ENCODE measurements at places on chromosomes 13 and 19.

DNA sequence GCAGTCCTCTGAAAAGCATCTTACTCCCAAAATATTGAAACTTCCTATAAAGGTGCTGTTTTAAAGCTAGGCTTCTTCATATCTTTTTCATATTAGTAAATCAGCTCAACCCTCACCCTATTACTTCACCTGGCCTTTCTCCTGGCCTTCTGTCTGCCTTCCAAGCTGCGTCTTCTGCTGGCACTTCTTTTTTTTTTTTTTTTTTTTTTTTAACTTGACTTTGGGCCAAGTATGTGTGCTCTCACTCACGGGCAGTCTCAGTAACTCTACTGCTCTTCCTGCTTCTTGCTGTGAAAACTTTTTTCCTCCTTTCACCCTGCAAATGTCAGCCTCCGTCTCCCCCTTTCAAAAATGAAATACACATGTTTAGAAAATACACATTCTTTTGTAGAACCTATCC, 41.2 kb upstream of the KCTD4 start:
- DNase-seq: no peak

DNA sequence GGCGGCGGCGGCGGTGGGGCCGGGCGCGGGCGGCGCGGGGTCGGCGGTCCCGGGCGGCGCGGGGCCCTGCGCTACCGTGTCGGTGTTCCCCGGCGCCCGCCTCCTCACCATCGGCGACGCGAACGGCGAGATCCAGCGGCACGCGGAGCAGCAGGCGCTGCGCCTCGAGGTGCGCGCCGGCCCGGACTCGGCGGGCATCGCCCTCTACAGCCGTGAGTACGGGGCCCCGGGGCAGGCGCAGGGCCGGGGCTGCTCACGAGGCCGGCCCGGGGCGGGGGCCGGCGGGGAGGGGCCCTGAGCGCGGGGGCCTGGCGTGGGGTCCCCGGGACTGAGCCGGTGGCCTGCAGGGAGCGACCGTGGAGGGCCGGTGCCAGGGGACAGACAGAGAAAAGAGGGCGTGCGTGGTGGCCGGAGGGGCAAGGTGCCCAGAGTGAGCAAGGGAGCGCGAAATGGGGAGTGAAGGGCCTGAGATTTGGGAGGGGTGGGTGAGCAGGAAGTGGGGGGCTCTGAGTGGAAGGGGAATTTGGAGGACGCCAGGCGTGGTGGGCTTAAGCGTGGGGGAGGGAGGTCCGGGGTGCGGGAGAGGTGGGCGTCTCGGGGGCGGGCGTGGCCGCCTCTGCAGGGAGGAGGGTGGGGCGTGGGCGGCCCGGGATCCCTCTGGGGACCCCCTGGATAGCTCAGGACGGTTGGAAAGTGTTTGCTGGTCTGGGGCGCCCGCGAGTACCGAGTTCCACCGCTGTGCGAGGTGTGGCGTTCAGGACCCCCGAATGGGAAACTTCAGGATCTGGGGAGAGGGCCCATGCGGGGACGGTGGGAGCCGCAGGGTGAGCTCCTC, 575 bp downstream of the CARM1 start:
- DNase-seq: no peak

DNA sequence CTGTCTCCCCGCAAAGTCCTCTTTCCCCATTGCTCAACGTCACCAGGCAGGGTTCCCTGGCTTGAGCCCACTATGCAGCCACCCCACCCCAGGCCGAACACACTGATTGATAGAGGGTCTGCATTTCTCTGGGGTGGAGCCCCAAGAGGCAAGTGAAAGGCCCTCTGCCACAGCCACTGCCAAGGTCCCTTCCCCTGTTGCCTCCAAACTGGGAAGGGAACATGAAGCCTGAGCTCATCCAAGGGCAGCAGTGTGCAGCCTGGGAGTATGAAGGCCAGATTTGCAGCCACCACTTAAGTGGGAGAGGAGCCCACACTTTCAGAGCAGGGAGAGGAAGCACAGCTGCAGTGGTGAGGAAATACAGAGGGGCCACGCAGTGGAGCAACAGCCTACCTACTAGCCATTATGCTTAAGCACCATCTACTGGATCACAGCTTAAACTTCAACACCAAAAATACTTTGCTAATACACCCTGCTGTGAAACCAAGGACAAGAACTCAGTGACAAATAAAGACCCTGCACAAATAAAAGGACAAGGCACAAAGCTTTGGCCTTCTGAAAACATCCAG, 48.6 kb downstream of the UBL3 start:
- no peak for DNase-seq

DNA sequence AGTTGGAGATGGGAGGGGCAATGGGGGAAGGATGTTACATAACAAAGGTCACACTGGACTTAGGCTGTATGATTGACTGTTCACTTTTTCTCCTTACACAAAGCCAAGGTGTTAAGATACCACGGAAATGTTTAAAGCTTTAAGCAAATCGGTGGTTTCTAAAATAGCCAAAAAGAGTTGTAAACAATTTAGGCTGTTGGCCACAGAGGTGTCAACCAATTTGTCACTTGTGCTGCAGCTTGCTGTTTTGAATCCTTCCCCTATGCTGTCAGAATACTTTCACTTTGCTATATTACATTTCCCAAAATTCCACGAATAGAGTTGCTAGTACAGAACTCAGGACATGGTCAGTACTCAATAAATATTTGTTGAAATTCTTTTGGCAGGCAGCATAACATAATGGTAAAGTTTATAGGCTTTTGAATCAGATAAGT, 149.3 kb downstream of the VWA8 start:
- no peak for DNase-seq

DNA sequence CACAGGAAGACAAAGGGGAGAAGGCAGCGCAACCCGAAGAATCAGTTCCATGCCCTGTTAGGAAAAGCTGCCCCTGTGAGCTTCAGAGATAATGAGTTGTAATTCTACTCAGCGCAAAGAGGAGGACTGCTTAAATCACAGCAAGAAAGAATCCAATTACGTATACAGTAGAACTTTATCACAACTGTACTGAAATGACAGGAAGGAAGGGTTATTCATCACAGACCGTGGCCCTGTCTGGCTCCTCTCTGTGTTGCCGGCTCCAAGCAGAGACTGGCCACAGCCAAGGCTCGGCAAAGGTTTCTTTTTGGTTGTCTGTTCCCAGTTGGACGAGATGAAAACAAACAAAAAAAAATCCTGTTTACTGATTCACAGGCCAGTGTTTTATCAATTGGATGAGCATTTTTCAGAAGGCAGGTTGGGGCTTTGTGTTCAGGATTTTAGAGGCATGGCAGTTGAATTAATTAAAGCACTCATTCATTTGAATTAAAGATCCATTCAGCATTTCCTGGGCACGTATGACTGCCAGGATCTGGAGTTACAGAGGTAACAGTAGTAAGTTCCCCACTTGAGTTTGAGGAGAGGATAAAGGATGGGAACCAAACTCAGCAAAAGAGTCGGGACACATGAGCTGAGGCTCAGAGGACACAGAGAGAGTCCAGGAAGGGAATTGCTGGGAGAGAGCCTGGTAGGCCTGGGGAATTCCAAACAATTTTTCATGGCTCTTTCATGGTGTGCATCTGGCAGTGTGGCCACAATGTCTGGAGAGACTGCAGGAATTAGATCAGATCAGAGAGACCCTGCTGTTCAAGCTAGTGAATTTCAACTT, 341.0 kb downstream of the DNAJC15 start:
- DNase-seq: no peak

DNA sequence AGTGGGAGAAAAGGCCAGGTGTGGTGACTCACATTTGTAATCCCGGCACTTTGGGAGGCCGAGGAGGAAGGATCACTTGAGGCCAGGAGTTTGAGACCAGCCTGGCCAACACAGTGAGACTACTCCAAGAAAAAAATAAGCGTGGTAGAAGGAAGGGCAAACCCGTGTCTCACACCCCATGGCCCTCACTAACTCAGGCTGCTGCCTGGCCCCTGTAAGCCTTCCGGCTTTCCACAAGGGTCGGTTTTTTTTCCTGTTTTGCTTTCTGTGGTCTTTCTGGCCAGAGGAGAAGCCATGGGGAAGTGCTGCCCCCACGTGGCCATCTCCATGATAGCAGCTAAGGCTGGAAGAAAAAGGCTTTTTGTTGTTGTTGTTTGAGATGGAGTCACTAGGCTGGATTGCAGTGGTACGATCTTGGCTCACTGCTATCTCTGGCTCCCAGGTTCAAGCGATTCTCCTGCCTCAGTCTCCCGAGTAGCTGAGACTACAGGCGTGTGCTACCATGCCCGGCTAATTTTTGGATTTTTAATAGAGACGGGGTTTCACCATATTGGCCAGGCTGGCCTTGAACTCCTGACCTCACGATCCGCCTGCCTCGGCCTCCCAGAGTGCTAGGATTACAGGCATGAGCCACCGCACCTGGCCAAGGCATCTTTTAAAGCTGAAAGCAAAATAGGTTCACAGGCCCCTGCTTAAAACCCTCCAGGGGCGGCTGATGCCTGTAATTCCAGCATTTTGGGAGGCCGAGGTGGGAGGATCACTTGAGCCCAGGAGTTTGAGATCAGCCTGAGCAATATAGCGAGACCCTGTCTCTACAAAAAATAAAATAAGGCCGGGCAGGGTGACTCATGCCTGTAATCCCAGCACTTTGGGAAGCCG, 7.5 kb upstream of the ARHGEF18 start:
- DNase-seq: peak; percentile 82

DNA sequence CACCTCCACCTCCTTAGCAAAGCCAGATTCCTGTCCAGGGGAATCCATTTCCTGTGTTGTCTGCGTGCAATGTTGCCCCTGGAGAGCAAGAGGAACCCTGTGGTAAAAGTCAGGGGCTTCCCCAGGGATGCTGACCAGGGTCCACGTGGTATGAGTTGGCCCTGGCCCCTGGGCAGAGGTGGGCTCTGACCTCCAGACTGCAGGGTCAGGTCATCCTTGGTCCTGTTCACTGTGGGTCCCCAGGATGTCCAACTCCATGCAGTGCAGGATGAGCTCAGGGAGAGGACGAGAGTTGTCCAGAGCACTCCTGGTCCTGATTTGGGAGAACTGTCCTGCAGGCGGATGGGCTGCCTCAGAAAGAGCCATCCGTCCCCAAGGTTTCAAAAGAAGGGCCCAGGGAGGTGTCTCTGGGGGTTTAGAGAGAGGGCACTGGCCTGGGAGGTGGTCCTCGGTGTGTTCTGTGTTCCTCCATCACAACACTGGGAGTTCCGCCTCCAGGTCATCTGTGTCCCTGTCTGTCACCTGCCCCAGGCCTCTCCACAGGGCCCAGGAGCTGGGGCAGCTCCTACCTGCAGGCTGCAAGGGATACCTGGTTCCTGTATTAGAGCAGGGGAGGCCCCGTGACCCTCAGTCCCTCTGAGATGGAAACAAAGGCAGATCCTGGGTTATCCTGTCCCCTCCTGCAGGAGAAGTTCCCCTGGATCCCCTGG, 1.2 kb upstream of the CEACAM4 start:
- no peak for DNase-seq

DNA sequence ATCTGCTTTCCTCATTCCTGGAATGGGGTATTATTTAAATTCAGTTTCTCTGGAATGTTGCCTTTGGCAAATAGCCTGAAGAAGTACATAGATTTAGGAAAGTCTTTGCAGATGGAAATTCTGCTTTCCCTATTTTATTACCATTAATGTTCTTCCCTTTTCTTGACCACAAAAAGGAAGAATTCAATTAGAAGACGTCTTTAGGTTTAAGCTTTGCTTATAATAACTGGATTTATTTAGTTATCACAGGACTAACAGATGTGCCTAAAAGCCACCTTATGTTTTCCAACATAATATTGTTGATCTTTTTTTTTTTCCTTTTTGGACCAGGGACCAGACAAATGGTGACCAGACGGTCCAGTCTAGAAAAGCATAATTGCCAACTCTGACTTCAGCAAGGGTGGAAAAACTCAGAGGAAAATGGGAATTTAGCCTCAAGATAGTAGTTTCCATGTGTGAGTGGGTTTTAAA, 210.1 kb upstream of the SPRY2 start:
- no peak for DNase-seq

DNA sequence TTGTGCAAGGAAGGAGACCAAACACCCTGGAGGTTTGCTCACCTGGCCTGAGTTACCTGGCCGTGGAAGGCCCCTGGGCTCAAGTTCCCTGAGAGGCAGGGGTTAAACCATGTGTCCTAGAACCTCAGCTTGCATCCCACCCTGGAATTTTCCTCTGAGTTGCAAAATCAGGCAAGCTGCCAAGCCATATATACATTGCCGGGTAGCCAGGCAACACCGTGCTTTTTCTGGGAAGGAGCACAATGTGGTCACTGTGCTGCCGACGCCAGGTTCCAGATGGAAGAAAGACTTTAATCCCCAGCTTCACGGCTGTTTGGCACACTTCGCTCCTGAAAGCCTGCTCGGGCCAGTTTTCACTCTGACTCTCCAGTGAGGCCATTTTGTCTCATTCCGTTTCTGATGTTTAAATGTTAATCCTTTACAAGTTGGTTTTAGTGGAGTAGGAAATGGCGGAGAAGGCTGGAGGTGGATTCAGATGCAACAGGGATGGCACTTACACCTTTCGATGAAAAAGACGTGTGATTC, 60.1 kb upstream of the PEG3 start:
- DNase-seq: no peak

DNA sequence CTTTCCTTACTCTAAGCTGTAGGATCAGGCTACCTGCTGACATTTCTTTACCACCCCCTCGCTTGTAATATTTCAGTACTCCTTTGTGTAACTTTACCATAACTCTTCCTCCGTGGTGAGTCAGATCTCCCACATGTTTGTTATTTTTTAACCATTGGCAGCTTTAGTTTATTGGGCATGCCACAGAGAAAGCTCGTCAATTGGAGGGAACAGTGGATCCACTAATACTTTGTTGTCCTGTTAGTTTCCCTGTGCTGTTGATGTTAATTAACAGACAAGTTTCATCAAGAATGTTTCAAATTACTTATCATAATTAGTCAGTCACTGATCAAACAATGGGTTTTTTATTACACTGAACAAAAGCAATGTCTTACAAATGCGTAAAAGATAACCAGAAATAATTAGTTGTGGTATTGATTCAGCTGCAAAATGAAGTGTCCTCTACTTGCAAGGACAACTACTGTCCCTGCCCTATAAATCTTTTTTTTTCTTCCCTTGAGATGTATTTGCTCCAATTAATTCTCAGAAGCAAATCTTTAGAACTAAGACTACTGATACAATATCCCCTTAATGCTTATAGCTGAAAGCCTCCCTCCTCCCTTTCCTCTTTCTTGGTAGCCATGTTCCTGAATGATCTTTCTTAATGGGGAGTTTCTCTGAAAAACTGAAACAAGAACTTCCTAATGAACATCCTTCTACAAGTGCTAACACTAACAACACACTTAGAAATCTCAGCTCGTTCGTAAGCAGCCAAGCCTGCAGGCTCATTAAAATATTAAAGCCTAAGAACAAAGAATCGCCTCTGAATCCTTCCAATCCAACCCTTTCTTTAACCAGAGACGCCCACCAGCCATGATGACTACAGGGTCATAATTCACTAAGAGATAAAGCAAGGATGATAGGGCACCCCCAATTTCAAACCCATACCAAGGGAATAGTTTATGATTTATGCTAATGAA, 22.2 kb downstream of the EFNB2 start:
- no peak for DNase-seq
